T-helper 1 cell treated with Interleukin-12 subunit alpha and Interleukin-12 subunit beta and Interleukin-4 antibody, amounts not matched to agents 30 ng/mL and 1 ng/mL, for 36 hours (primary cell): ENCODE measurements at places on chromosomes 3 and 15. TPM values are rescaled to one million over a fixed set of nuclear protein-coding genes. Genes with fewer than 3 reads are reported as not detected.

ACTC1 gene
- not detected in 2 replicates for total RNA-seq

PLSCR2 gene
- 0.71 and 1.1 TPM in 2 replicates for total RNA-seq

RHOV gene
- total RNA-seq, result 0.37 and 0.78 TPM in 2 replicates

COL6A5 gene
- total RNA-seq, result 0.05 and 0.15 TPM in 2 replicates

CPOX gene
- total RNA-seq, result 77.6 and 81.3 TPM in 2 replicates

C3orf20 gene
- total RNA-seq, result 0.24 and 0.25 TPM in 2 replicates

MYO5C gene
- 1.0 and 1.2 TPM in 2 replicates for total RNA-seq

TEX55 gene
- total RNA-seq, result not detected in 2 replicates

GLDN gene
- total RNA-seq, result not detected in 2 replicates

C3orf38 gene
- 29.6 and 33.4 TPM in 2 replicates for total RNA-seq

ANKRD63 gene
- not detected in 2 replicates for total RNA-seq
